ENCODE measurements at places on chromosomes 6 and 20. TPM values are rescaled to one million over a fixed set of nuclear protein-coding genes. Genes with fewer than 3 reads are reported as not detected.

The HECA gene
- total RNA-seq = 41.8 TPM

The TRAPPC3L gene
- total RNA-seq = 0.11 TPM

The RFX6 gene
- total RNA-seq = not detected

The ABHD16B gene
- total RNA-seq = not detected

The SPINT4 gene
- not detected for total RNA-seq

The PKHD1 gene
- not detected for total RNA-seq

The FHL5 gene
- not detected for total RNA-seq

The LPA gene
- not detected for total RNA-seq

The TREM2 gene
- total RNA-seq = not detected

The ADGRG6 gene
- 1.8 TPM for total RNA-seq

The HLA-DOB gene
- total RNA-seq = not detected

The TMEM217 gene
- total RNA-seq = 5.8 TPM

The PAX1 gene
- total RNA-seq = not detected

The XKR7 gene
- not detected for total RNA-seq

The TNNC2 gene
- total RNA-seq = not detected

The KCNK16 gene
- not detected for total RNA-seq

The FGD2 gene
- not detected for total RNA-seq

The ENPP3 gene
- total RNA-seq = 0.34 TPM

The PTPRT gene
- under 0.01 TPM for total RNA-seq

The LY6G6C gene
- total RNA-seq = not detected

The RPP21 gene
- 16.1 TPM for total RNA-seq

The PSORS1C1 gene
- 4.0 TPM for total RNA-seq

The PRELID3B gene
- total RNA-seq = 94.8 TPM

The LTB gene
- 2.9 TPM for total RNA-seq

The SEMG1 gene
- not detected for total RNA-seq

The DNMT3B gene
- total RNA-seq = 0.76 TPM

The ENPP4 gene
- total RNA-seq = 0.26 TPM

Data from dermis lymphatic vessel endothelial cell (primary cell).